Stimulated activated CD4-positive, alpha-beta T cell treated with anti-CD3 and anti-CD28 coated beads, Interleukin-2, amount 100 ng/mL, for 24 hours (primary cell): ENCODE measurements at places on chromosomes 12 and 14.

GRCh38 chr12:49026678-49027480, 8.3 kb upstream of the PRKAG1 start:
- no peak for DNase-seq

- DNase-seq: no peak
These were observed 210.3 kb downstream of the TMTC2 start for GRCh38 chr12:82896979-82897378.

GRCh38 chr12:76539727-76540126, 19.8 kb downstream of the OSBPL8 start:
- no peak for DNase-seq

GRCh38 chr12:15851045-15851620, 31.1 kb upstream of the STRAP start:
- no peak for DNase-seq

DNA sequence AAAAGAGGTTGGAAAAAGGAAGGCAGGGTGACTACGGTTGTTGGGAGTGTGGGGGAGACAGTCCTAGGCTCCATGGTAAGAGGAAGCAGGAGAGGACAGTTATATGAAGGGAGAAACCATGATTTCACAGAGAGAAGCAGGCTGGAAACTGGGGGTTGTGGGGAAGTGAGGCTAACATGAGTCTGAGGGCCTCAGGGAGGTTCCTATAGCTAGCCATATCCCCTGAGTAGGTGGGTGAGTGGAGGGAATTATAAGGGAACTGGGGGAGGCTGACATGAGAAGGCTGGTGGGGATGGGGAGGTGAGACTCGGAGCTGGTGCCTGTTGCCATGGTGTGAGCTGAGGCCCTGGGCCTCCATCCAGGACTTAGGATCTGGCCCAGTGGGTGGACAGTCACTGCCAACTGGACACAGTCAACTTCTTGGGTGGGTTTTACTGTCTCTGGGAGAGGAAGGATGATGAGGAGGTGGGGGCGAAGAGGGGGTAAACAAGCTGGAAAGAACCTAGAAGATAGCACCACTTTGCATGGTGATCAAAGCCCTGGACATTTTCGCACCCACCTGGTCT, 1.4 kb downstream of the RNASE13 start:
- no peak for DNase-seq

DNA sequence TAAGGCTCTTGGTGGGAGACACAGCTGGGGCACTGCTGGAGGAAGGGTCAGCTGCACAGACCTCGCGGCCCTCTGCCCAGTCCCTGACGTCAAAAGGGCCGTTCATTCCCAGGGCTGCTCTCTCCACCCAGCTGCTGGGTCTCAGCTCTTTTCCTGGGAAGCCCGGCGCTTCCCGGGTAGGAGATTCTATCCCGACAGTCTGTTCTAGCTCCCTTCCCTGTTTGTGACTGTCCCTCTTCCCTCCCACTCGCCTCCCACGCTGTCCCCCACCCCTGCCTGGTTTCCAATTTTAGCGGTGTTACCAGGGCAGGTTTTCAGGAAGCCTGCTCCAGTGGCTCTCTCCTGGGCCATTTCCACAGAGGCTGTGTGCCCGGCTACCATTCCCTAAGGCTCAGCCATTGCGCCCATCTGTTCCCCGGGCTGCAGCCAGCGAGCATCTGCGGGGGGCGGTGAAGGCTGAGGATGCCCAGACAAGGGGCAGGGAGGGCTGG, 186.6 kb downstream of the CACNA1C start:
- no peak for DNase-seq
